ENCODE measurements at places on chromosomes 7 and 10.

DNA sequence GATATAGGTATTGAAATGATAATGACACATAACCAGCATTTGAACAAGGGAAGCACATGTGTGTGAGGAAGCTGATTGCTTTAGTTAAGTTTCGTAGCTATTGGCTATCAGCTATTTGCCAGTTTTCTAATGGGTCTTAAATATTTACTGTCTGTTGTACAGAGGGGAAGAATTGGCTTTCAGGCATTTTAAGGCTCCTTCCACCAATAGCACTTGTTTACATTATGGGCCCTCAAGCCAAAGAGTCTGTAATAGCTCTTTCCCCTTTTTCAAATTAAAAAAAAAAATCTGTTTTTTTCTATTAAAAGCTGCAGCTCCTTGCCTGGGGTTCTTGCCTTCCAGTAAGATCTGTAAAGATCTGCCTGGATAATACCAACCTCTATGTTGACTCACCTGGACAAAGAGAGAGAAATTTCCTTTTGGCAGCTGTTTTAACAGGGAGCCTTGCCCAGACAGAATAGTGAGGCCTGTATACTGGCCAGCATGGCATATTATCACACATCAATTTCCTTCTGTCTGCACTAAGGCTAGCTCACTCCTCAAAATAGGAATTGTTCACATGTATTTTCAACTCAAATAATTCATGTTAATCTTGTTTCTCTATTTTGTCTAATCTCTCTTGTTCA lies 104.7 kb upstream of the LRGUK start:
- no peak for DNase-seq

- no peak for DNase-seq
These were observed 44.0 kb upstream of the COL1A2 start for GRCh38 chr7:94350734-94351133.

DNA sequence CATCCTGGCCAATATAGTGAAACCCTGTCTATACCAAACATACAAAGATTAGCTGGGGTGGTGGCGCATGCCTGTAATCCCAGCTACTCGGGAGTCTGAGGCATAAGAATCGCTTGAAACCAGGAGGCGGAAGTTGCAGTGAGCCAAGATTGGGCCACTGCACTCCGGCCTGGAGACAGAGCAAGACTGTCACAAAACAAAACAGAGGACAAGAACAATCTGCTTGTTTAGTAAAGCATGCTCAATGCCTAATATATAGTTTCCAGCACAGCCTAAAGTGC lies 1.8 kb upstream of the SEC24C start:
- DNase-seq = no peak

- DNase-seq = no peak
These were observed 150.5 kb upstream of the PPP2R2D start for GRCh38 chr10:131750171-131750895.
